ENCODE measurements at places on chromosomes 3 and 15.

DNA sequence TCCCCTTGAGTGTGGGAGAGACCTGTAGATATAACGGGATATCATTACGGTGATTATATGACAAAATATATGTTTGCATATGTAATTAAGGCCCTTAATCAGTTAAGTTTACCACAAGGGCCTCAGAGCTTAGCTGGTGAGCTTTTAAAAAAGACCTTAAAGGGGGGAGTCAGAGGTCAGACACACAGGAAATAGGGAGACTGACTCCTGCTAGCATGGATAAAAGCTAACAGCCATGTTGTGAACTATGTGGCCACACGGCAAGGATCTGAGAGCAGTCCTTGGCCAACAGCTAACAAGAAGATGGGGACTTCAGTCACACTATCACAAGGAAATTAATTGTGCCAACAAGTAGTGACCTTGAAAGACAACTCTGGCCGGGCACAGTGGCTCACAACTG, 3.1 kb downstream of the STAG1 start:
- DNase-seq: no peak

DNA sequence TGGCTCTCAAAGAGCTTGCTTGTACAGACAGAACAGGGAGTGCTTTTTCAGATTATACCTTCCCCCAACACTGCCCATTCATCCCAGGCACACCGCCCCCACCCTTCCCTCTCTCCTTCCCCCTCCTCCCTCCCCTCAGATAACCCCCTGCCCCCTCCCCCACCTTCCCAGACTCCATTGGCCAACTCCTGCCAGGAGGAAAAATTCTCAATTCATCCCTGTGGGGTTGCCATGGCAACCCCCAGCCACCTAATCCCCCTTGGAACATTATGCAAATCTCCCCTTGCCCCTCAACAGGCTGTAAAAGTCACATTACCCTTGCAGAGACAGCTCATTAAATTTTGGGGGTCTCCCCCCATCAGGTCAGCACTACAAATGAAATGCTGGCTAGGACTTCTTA, 14.3 kb downstream of the TLE3 start:
- no peak for DNase-seq

GRCh38 chr3:178480795-178481194, 55.4 kb upstream of the KCNMB2 start:
- no peak for DNase-seq

DNA sequence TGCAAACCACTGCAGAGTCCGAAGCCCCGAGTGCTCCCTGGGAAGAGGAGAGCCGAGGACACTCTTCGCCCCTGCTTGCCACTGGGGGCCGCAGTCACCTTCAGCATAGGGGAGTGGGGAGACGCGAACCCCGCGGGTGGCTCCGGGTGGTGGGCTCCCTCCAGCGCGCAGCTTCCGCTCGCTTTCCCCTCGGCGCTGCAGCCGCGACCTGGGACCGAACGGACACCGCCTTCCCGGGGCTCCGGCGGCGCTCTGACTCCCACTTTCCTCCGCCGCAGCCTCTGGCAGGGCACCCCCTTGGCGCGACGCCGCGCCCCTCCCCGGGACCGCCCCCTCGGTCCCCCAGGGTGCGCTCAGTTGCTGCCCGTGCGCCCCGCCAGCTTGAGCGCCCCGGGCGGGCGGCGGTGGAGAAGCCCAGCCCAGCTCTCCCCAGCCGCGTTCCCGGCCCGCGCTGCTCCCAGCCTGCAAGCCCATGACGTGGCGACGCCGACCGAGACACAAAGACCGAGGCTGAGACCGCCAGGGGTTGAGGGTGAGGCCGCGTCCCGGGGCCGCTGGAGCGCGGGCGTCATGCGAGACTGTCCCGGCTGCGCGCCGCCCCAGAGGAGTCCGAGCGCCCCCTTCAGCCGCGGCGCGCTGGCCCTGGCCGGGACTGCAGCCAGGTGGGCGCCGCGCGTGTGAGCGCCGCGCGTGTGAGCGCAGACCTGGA, at the start of gene MINAR1:
Gene MINAR1, plus strand, starts transcription at position 701 of the 709 bp plus-strand sequence. CDS start 23,812 bp downstream, outside the sequence.
- DNase-seq: no peak

DNA sequence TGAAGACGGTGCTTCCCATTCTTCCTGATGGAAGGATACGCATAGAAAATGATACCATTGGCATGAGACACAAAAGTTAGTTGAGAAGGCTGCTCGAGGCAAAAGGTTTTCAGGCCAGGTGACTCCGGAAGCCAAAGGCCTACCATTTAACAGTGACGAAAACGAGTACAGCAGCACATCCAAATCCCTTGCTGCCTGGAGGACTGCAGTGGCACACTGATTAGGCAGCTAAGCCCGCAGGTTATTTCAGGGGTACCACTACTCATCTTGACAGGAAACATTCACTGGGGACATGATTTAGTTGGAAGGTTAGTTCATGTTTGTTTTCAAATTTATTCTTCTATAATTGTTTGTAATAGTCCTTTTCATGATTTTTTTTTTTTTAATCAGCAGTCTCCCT, 59.9 kb upstream of the BCHE start:
- no peak for DNase-seq

DNA sequence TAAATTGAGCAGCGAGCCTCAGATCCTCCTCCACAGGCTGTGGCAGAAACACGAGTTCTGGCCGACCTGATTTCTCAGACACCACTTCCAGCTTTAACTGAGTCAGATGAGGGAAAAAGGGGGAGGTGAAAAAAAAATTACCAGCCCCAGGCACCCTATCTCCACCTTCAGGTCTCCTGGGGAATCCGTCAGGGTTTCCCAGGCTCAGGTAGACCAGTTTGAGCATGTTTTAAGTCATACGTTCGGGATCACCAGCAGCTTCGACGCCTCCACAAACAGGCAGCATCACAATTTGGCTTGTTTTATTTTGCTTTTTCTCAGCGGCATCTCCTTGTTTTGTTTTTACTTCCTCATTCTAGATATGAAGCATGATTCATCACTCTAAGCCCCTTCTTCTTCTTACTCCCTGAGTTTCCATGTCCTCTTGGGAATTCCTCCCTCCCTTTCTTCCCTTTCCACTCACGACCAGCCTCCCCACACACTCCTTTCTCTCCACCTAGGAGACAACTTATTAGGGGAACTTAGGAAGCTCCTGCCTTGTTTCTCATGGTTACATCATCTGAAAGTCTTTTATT, 190.1 kb downstream of the ZNF621 start:
- no peak for DNase-seq

Data from NCI-H226 (cell line).